ENCODE measurements at places on chromosomes 4 and X.

GRCh38 chr4:38268108-38268820, 308.1 kb downstream of the PTTG2 start:
- DNase-seq = no peak

DNA sequence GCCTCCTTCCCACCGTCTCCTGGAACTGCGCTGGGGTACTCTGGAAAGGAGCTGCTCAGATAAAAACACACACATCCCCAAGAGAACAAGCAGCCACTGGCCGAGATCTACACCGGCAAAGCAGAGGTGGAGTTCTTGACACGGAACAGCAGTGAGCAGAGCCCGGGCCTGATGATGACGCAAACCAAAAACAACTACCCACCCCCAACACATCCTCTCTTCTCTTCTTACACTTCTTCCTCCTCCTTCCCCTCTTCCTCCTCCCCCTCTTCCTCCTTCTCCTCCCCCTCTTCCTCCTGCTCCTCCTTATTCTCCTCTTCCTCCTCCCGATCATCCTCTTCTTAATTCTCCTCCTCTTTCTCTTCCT, 4.6 kb downstream of the PNMA5 start:
- DNase-seq = no peak

DNA sequence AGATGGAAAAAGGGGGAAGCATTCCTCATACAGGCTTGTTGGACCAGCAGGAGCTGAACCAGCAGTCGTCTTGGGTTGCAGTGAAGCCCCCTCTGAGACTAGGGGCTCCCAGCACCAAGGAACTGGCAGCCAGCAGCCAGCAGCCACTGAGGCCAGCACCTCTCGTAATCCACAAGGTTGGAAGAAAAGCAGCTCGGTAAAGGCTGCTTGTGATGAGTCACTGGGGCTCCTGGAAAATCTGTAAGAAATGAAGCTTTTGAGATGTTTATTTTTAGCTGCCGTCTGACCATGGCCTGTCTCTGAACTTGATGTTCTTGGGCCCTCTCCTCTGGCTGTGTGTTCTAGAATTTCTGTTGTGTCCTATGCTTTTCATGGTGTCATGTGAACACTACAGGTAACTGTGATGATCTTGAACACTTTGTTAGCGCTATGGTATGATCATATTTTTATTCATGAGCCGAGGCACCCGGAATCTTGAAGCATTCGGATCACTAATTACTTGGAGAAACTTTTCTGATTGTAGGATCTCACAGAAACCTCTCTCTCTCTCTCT, 18.6 kb downstream of the CLCN4 start:
- DNase-seq = no peak

DNA sequence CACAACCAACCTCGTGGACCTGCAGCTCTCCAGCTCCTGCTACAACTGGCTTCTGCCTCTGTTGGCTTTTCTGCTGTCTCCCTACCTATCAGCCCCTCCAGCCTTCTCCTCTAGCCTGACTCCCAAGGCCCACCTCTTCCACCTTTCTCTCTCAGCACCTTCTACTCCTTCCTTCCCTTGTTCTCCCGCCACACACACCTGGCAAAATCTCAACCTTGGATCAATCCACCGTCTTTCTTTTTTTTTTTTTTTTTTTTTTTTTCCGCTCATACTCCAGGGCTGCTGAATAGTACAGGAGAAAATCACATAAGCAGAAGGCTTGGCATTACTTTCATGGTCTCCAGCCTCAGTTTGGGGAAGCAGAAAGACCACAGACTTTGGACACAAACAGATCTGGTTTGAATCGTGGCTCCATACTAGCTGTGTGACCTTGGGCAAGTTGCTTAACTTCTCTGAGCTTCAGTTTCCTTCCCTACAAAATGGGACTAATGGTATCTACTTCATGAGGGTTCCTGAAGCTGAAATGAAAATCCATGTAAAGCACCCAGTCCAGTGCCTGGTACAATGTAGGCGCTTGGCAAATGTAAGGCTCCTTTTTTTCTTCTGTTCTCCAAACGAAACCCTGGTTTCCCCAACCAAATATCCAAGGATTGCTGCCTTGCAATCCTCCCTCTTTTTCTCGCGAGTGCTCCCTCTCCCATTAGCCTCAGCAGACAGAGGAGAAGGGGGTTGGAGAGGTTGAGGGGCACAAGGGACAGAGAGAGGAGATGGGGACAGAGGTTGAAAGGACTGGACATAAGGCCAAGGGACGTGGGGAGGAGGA, 1.7 kb downstream of the FGD1 start:
- no peak for DNase-seq

- no peak for DNase-seq
Observed at GRCh38 chr4:159162576-159162975, 59.7 kb downstream of the RAPGEF2 start.

Measured in COR-L47 (cell line).